ENCODE measurements at places on chromosomes 7 and 10.

DNA sequence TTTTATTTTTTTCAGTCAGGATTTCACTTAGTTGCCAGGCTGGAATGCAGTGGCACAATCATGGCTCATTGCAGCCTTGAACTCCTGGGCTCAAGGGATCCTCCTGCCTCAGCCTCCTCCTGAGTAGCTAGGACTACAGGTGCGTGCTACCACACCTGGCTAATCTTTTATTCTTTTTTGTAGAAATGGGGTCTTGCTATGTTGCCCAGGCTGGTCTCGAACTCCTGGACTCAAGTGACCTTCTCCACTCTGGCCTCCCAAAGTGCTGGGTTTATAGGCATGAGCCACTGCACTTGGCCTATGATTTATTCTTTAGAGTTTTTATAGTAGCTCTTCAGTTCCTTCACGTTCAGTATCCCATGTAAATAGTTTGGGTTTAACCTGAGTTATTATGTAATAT is 5.5 kb downstream of the SND1 start:
- DNase-seq = no peak

DNA sequence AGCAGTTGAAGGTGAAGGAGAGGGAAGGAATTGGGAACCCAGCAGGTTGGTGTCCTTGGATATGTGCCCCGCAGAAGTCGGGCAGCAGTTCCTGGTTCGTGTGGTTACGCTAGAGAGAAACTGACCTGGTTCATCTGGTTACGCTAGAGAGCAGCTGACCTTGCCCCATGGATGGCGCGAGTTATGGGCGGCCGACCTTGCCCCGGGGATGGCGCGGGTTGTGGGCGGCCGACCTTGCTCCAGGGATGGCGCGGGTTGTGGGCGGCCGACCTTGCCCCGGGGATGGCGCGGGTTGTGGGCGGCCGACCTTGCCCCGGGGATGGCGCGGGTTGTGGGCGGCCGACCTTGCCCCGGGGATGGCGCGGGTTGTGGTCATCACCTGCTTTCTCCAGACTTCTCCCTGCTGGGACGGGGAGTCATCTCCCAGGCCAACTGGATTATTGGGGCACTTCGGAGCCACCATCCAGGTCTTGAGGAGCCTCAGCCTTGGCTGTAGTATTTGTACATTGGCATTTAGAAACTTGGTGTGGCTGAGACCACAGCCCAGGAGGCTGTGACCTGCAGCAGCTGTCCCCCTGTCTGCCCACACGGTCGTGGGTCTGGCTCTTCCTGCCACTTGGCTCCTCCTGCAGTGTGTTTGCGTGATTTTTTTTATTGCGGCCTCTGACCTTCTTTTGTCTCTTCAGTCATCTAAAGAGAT is 6.1 kb downstream of the GET4 start:
- DNase-seq = no peak

GRCh38 chr7:138538997-138539644 is 79.1 kb downstream of the TRIM24 start:
- DNase-seq = no peak

GRCh38 chr7:112759905-112760304 is 30.3 kb downstream of the TMEM168 start:
- DNase-seq = no peak

GRCh38 chr7:69678494-69679187 is 80.4 kb downstream of the AUTS2 start:
- DNase-seq = no peak

GRCh38 chr7:29105191-29105590 is 41.1 kb downstream of the CPVL start:
- no peak for DNase-seq

- no peak for DNase-seq
Observed at GRCh38 chr10:114026189-114027040, 17.3 kb upstream of the ADRB1 start.

- peak; percentile 96 for DNase-seq
Observed at GRCh38 chr7:35037526-35038341, 449 bp upstream of the DPY19L1 start.

DNA sequence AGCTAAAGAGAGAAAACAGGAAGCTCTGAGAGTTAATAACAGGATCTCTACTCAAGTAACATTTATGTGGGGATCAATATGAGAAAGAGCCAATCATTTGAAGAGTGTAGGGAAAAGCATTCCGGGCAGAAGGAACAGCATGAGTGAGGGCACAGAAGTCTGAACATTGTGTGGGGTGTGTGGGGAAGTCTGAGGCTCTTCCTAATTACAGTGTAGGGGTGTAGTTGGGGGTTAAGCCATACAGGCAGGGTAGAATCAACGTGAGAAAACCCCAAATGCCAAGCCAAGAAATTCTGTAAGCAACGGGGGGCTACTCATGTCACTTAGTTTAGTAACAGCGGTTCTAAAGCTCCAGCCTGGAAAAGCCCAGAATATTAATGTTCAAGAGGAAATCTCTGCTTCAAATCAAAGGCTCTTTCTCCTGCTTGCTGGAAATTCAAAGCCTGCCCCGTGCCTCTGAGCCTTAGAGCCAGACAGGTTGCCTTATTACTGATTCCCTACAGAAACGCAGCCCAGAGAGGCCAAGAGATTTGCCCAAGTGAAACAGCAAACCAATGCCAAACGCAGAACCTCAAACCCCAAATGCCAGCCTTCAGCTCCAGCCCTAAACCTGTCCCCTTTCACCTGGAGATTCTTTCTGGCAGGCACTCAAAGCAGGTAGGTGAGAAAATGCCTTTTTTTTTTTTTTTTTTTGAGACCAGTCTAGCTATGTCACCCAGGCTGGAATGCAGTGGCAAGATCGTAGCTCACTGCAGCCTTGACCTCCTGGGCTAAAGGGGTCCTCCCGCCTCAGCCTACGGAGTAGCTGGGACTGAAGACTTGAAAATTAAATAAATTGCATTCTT is 36.1 kb downstream of the DNAJB12 start:
- peak; percentile 39 for DNase-seq

DNA sequence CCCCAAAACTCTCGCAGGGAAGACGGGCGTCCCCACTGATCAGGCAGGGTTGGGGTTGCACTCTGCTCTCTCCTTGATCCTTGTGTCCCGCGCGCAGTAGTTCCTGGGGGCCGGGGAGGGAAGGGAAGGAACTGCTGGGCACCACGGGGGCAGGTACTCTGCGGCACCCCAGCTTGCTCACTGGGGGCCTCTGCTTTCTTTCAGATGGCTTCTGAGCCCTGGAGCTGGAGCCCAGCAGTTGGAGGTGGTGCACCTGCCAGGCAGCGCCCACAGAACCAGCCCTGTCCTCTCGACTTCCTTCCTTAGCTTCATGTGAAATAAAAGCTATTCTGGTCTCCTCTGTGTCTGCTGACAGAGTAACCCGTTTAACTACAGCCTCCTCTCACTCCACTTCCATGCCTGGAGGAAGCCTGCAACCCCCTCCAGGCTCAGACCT is 12.2 kb downstream of the PLAC9 start:
- DNase-seq = no peak

- no peak for DNase-seq
Observed at GRCh38 chr7:112428715-112429114, 21.5 kb upstream of the IFRD1 start.

DNA sequence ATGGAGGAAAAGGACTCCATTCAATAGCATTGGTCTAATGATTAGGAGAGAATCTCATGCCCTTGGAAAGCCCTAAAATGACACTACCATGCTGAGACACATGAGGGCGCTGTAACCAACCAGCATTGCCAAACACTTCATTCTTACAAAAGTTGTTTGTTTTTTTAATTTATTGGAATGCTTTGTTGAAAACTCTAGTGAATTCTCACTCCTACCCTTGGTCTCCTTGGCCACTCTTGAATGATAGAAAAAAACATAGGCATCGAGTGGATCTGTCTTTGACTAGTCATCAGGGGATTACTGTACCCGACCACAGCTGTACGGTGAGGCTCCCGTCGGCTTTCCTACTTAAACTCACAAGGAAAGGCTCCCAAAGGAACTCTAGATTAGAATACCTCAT is 29.3 kb upstream of the ADD3 start:
- DNase-seq = peak; percentile 49

GRCh38 chr7:1541431-1542162 is 11.1 kb downstream of the MAFK start:
- DNase-seq = no peak

GRCh38 chr10:69065406-69066361 is 22.2 kb upstream of the SRGN start:
- DNase-seq = peak; percentile 31

All from ovary (tissue), 10 donors.